ENCODE measurements at places on chromosomes 16 and 17.

DNA sequence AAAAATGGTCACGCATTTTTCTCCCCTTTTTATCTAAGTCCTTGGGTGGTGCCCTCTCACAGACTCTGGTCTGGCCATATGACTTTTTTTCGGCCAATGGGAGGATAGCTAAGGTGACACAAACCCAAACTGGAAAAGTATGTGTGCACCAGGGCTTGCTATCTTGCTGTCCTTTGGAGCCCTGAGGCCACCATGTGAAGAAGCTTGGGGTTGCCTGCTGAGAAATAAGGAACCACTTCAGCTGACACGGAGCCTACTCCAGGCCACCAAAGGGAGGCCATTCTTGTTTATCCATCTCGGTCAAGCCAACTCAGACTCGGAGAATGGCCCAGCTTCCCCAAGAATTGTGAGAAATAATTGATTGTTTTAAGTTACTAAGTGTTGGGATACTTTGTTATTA, 111.4 kb upstream of the ZFHX3 start:
- DNase-seq, result no peak

DNA sequence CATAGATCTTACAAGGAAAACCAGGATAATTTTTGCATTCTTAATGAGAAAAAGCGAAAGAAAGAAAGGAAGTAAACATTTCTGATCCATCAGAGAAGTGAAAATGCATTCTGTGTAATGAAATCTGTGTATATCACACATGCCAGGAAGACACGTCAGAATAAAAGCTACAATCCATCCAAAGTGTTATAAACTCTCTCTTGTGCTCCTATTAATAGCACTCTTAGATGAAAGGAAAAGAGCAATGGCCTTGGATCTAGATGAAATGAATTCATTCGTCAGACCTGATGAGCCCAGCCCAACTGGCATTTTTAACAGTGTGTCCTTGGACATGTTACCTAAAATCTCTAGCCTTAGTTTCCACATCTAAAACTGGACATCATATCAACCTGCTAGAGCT, 885.5 kb downstream of the CDH11 start:
- no peak for DNase-seq

- DNase-seq, result no peak
These were observed 4.4 kb downstream of the PROCA1 start for GRCh38 chr17:28707339-28707720.

DNA sequence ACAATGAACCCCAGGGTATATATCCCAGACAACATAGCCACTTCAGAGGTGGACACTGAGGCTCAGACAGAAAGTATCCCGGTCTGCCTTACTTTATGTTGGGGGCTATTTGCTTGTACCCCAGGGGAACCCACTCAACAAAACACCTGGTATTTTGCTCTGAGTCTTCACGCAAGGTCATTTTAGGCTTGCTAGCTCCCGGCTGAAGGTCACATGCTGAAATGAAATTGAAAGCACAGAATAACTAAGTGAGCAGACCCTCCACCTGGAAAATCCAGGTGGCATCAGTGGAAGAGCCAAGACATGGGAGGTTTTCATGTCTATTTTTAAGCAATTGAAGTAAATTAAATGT, 4.1 kb upstream of the KDM8 start:
- no peak for DNase-seq

DNA sequence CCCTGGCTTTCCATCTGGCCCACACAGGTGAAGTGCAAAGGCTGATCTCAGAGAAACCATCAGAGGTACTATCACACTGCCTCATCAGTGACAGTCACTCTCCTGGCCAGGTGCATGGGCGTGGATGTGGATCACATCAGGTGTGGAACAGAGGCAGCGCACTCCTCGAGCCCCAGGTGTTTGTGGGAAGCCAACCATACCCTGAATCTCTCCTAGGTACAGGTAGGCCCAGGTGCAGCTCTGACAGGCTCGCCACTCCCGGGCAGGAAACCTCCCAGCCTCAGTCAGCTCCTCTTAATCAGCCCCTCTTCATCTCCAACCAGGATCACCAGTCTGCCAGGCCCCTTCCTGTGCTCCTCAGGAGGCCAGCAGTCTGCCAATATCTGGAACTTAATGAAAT, 31.7 kb downstream of the TLE7 start:
- no peak for DNase-seq

DNA sequence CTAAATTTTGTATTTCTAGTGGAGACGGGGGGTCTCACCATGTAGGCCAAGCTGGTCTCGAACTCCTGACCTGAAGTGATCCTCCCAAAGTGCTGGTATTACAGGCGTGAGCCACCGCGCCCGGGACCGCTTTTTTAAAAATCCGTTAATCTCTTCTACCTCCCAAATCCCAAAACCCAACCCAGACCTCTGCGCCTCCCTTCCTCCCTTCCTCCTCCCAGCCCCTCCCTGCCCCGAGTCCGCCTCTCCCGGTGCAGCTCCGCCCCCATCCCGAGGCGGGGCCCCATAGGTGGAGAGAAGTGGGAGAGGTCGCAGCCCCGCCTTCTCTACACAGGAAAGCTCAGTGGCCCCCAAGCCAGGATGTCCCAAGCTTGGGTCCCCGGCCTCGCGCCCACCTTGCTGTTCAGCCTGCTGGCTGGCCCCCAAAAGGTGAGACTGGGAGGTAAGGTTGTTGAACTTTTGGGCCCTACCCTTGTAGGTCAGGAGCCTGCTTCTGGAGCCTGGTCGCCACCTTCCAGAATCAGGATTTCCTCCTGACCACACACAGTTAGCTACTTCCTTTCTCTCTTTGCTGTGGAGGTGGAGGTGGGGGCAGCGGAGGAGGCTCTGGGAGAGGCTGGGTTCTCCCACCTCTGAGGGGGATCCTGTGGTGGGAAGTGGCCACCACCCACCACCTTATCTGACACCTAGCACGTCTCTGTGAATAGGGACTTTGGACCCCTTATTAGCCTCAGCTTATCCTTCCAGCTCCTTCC, at the start of gene TMEM92:
Gene TMEM92, plus strand, starts transcription at position 325 of the 755 bp plus-strand sequence. Its CDS starts 36 bp downstream, at position 361.
- no peak for DNase-seq

- no peak for DNase-seq
These were observed at the start of gene CRAMP1 for GRCh38 chr16:1612320-1613111. Gene CRAMP1 (plus strand): TSS chr16:1612360. CDS start chr16:1614640, 2,280 bp downstream.

DNA sequence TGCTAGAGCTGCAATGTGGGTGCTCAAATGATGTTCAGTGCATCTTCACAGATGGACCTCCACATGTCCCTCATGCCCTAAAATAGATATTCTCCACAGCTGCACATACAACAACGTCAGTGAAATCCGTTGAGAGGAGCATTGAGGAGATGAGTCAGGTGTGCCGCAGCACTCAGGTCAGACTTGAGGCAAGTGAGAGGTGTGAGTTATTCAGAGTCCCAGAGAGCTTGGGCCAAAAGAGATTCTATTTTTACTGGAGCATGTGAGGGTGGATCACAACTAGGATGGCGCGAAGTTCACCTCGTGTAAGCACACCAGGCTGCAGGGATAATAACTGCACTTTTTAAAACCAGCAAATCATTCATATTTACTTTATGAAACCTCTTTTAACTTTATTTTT, 645.3 kb downstream of the MAF start:
- no peak for DNase-seq

- no peak for DNase-seq
These were observed 5.7 kb upstream of the CISD3 start for GRCh38 chr17:38724337-38724988.

GRCh38 chr17:5809056-5809455, 224.7 kb upstream of the NLRP1 start:
- no peak for DNase-seq

DNA sequence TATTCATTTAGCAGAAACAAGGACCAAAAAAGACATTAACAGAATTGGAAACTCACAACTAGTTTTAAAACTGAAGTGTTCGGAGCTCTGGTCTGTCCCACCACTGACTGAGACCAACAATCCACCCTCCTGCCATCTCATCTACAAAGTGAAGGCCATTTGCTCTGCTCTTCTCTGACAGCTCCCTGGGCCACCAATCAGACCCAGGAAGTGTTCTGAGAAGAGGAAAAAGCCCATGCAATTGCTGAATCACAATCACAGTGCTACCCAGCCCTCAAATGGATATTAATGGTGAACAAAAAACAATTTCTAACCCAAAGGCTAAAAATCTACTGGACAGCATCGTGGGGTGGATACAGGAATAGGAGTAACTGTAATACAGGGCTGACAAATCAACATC, 2.1 kb downstream of the RPL23 start:
- DNase-seq, result no peak

- no peak for DNase-seq
These were observed 88.2 kb upstream of the CORO6 start for GRCh38 chr17:29710891-29711418.

GRCh38 chr17:74779948-74780400, 3.8 kb upstream of the NAT9 start:
- DNase-seq, result no peak

DNA sequence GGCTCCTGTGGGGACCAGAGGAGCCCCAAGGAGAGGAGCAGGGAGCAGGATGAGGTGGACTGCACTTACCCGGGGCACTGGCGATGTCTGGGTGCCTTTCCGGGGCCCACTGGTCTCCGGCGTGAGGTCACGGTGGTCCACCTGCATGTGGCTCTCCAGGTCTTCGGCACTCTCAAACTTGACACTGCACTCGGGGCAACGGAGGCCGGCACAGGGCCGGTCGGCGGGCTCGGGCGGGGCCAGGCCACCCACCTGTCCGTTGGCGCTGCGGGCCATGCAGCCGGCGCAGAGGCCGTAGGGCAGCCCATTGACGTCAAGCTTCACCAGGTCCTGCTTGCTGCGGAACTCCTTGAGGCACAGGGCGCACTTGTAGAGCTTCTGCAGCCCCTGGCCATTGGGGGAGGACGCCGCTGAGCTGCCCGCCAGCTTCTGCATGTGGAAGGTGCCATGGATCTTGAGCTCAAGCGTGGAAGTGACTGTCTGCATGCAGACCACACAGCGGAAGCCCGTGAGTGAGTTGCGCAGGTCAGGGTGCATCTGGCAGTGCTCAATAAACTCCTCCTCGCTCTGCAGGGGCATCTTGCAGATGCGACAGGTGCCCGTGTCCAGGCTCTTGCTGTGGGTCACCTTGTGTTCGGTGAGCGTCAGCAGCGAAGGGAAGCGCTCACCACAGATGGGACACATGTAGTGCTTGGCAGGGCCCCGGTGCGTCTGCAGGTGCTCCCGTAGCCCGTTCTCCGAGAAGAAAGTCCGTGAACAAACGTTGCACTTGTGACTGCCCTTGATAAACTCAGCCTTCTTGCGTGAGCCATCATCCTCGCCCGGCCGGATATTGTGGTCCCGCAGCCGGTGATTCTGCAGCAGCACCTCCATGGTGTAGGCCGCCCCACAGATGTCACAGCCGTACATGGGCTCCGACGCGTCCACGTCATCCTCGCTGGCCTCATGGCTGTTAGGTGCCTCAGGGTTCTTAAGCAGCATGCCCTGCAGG, 220.0 kb downstream of the ZNF423 start:
- no peak for DNase-seq

DNA sequence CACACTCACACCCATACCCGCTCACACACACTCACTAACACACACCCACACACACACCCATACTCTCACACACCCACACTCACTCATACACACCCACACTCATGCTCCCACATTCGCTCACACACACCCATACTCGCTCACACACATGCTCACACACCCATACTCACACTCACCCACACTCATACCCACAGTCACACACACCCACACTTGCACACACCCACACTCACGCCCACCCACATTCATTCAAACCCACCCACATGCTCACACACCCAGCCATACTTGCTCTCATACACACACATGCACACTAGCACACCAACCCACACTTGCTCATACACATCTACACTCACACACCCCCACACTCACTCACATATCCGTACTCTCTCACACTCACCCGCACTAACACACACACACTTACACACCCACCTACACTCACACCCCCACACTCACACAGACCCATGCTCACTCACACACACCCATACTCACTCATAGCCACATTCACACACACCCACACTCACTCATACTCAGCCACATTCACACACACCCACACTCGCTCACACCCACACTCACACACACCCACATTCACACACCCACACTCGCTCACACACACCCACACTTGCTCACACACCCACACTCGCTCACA, 322.4 kb upstream of the N4BP1 start:
- no peak for DNase-seq

DNA sequence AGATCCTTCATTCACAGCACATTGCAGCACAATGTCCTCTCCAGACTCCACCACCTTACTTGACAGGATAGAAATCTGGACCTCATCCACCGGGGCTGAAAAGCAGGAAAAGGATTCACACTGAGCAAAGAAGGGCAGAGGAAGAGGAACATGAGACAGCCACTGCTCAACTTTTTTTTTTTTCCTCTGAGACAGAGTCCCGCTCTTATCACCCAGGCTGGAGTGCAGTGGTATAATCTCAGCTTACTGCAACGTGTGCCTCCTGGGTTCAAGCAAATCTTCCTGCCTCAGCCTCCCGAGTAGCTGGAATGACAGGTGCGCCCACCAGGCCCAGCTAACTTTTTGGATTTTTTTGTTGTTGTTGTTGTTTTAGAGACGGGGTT, 34.4 kb downstream of the PECAM1 start:
- no peak for DNase-seq

DNA sequence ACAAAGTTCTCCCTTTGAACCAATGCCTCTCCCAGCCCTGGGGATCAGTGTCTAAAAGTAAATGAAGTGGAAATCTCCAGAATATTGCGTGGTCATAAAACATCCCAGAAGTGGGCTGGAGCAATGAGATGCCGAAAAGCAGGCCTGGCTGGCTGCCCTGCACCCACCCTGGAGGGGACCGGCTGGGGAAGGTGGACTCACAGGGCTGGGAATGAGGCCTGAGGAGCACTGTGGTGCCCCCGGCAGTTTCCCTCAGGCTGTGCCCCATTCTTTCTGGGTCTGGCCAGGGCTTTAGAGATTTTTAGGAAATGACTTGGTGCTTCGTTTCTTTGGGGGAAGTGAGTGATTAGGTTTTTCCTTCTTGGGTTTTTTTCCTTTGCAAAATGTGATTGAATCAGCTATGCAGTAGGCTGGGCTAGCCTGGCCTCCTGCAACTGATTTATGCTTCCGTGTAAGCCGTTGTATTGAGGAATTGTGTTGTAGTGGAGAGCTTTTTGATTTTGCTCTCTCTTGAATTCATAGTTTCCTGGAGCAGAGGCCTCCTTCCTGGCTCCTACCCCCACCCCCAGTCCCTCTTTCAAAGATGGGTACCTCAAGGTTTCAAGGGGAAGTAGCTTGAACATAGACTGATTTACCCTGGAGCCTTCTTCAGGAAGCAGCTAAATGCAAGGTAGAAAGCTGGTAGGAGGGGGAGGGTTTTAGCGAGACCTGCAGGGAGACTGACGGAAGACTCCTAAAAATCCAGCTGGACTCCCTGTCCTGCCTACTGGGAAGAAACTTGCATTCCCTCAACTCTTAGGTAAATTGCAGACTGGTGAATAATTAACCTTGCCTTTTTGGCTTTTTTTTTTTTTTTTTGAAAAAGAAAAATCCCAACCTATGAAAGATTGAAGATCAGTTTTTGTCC, 170.2 kb downstream of the RAB11FIP4 start:
- no peak for DNase-seq

GRCh38 chr16:73094371-73094770, 46.4 kb upstream of the ZFHX3 start:
- DNase-seq, result no peak

- no peak for DNase-seq
These were observed 1038.3 kb downstream of the CDH11 start for GRCh38 chr16:64083428-64084129.

GRCh38 chr16:20798364-20798763, 7.9 kb downstream of the ERI2 start:
- DNase-seq, result no peak

Data from stimulated activated CD8-positive, alpha-beta memory T cell treated with anti-CD3 and anti-CD28 coated beads, Interleukin-2, amount 100 ng/mL, for 1 hour (primary cell).